ENCODE measurements at places on chromosomes 2 and 18.

DNA sequence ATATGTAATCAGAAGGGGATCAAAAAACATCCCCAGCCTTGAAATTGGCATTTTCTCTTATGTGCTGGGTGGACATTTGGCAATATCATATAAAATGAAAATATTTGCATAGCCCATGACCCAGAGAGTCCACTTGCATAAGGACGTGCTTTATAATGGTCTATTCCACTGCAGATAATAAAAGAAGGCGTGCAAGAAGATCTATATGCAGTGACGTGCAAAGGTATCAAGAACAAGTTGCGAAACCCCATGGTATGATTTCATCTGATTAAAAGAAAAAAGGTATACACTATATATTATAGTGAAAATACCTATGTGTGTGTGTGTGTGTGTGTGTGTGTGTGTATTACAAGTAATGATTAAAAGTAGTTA, 8.5 kb upstream of the SLC20A1 start:
- no peak for DNase-seq

DNA sequence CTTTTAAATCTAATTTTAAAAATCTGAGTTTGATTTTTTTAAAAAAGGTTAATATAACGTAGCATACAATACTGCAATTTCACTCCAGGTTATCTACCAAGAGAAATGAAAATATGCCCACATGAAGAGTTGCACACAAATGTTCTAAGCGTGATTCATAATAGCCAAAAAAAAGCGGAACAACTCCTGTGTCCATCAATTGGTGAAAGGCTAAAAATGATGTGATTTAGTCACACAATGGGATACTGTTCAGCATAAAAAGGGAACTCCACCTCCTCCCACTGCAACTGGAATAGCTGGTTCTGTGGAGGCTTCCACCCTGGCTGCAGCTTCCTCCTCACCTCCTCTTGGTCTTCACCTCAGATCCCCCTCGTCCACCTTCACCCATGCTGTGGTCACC, 132.8 kb downstream of the PIK3C3 start:
- no peak for DNase-seq

GRCh38 chr2:119691189-119691588, 12.2 kb downstream of the TMEM177 start:
- DNase-seq: no peak

DNA sequence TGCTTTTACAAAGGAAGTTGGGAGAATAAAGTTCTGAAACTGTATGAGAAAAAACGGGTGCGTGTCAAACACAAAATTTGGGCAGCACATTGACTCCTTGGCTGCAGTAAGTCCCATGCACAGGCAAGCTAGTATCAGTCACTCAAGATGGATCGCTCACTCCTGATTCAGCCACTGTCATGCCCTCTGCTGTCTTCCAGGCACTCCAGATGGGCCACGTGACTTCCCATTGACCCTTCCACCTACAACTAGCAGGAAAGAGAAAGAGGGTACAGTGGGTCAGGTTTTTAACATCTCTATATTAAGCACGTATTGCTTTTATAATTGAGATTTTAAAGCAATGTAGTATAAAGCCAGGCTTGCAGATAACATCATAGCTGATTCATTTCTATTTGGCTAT, 8.6 kb downstream of the ARHGEF33 start:
- DNase-seq: peak; percentile 63

DNA sequence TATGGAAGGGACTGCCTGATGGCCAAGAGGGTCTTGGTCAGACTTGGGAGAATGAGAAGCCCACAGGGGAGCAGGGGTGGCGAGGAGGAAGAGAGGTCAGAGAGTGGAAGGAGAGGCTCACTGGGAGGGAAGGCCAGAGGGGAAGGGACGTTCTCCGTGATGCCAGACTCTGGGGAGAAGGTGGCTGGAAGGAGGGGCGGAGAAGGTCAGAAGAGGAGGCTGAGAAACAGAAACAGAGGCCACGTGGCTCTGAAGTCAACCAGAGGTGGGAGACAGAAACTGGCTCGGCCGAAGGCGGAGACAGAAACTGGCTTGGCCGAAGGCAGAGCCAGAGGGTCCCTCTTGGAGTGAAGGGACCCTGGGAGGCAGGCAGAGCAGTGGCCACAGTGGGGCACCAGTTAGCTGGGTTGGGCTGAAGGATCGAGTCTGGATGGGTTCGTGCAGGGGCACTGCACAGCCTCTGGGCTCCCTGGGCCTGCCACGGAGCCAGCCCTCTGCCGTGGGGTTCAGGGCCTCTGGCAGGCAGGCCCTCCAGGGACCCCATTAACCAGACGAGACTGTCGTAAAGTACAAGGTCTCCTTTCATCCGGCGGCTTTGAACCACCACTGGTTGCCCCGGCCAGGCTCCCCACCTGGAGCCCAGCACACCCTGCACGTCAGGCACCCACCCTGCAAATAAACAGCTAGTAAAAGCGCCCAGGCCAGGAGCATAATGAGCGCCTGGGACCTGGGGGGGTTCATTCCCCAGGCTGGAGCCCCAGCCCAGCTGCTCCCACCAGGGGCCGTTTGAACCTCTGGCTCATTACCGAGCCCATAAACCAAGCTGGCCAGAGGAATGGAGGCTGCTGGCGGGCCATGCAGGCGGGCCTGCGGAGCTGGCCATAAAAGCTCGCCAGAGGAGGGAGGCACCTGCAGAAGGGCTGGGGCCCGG, 218.8 kb downstream of the DYSF start:
- no peak for DNase-seq

- DNase-seq: no peak
These were observed 36.5 kb upstream of the HTR2B start for GRCh38 chr2:231161252-231161839.

GRCh38 chr2:236088368-236089057, 79.7 kb downstream of the GBX2 start:
- no peak for DNase-seq

GRCh38 chr2:167134381-167135072, 246.2 kb downstream of the XIRP2 start:
- peak; percentile 34 for DNase-seq

GRCh38 chr2:3214806-3215404, 162.7 kb downstream of the EIPR1 start:
- DNase-seq: no peak

DNA sequence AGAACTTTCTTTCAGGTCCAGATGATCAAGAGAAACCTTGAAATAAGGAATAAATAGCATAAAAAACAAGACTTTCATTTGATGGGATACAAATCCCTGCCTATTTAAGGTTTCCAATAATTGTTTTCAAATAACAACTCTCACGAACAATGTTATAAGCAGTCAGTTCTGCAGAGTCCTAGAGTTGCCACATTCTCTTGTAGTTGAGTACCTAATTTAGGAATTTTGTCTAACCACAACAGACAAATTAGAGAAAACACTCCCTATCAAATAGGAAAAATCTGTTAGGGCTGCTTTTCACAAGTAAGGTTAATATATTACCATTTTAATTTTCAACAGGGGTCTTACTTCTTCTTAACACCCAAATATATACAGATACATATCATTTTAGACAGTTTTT, 130.1 kb upstream of the CDH20 start:
- no peak for DNase-seq

DNA sequence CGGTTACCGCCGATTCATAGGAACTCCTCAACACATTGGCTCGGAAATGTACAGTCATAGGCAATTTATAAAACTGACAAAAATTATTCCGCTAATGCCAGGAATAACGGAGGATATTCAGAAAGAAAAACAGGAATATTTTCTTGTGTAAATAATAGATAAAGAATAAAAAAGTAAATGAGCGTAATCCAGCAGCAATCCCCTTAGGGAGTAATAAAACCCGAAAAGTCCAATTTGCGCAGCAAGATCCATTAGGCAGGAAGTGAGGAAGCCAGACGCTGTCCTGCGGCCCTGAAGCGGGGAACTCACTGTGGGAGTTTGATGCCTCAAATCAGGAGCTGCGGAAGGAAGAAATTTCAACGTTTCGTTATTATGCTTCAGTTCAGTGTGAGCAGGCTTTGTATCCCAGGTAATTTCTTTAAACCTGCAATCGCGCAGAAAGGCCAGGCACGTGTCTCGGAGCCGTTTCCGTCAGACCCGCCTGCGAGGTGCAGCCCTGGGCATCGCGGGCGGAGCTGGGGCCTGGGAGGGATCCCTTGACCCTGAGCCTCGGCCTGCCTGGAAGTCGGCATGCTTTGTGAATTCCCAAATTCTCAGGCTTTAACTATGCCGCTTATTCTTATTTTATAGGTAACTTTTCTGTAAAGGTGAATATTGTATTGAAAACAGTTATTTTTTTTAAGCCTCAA, 180.9 kb upstream of the ALKAL2 start:
- DNase-seq: no peak

GRCh38 chr2:112881217-112881985, 29.6 kb upstream of the IL37 start:
- DNase-seq: peak; percentile 56

DNA sequence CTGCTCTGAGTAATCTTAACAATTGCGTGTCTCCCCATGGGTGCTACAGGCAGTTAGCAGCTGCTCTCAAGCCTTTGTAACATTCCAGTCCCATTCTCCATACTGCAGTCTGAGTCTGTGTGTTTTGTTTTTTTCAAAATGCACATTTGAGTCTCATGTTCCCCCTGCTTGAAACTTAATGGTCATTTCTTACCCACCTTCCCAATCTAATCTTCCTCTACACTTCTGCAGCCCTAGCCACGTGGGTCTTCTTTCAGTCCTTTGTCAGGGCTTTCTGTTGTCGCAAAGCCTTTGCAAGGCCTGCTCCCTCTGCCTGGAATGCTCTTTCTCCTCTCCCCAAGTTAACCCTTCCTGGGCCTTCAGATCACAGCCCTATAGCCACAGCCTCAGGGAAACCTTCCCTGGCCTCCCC, 24.5 kb downstream of the ELAC1 start:
- no peak for DNase-seq

DNA sequence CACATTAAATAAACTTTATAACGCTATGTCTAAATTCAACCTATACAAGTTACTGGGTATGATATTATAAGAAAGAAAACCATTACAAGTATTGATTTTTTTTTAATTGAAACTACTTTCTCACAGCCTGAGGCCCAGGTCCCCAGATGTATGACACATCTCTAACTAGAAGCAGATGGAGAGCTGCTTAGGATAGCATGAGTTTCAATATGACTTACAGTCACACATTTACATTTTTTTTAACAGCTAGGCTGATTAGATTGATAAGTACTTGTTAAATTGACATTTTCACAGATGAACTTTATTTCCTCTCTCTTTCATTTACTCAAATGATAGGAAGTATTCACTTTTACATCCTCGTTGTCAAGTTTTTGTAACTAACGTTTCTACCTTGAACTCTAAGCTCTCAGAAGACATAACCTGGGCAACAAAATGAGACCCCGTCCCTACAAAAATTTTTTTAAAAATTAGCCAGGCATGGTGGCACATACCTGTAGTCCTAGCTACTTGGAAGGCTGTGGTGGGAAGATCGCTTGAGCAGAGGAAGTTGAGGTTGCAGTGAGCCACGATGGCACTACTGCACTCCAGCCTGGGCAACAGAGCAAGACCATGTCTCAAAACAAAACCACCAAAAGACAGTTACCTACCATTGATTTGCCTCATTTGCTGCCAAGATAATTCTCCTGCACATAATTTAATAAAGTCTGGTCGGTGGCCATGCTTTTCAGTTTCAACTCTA, 52.4 kb downstream of the STK39 start:
- DNase-seq: no peak

DNA sequence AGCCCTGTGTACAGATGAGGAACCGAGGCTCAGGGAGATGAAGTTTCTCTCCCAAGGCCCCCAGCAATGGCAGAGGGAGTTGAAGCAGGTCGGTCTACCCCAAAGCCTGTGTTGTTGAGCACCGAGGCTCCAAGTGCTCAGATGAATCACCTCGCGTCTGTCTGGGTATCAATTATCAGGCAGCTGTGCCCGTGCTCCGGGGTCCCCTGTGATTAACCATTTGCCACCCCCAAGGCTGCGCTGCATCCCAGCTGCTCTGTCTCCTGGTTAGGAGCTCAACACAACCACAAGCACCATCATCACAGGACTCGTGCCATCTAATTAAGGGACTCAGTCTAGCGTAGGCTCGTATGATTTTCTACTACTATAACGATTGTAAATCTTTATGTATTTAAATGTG, 27.1 kb downstream of the LIPG start:
- no peak for DNase-seq

GRCh38 chr2:190838492-190838910, 42.1 kb upstream of the GLS start:
- no peak for DNase-seq

All from RKO (cell line).